Liver (tissue), 10 donors: ENCODE measurements at places on chromosomes 7 and 10. TPM values are rescaled to one million over a fixed set of nuclear protein-coding genes. Genes with fewer than 3 reads are reported as not detected.

DNA sequence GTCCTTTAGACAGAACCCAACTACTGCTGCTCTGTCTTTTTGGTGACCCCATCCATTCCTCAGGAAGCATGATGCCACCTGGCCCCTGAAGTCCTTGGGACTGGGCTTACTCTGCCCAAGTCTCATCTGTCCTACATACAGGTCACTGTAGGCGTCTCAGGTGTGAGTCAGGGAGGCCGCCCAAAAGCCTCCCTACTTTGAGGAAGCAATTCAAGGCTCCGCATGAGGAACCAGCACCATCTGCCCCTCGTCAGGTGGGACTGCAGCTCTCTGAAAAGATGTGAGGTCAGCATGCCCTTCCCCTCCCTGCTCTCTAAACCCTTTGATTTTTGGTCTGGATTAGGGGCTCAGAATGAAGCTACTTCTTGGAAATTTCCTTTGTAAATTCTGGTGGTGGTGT is 354.8 kb downstream of the CXCL12 start:
- no peaks in the 10 kb centered on the region for H3K27me3 ChIP-seq
- H3K4me3 ChIP-seq: no peak overlapping the region

DNA sequence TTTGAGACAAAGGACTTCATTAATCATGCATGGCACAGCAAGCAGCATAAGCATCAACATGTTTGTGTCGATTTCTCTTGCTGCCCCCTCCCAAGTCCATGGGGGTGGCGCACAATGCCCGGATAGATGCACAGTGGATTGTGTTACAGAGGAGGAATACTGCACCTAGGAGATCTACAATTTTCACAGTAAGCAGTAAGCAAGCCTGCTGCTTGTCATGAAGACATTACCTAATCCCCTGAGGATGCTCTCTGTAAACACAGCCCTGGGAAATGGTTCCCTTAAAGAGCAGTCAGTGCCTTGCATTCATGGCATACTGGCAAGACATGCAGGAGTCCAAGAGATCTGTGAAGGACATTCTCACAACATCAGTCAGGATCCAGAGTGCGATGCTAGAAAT is 137.7 kb downstream of the ETV1 start:
- DNase-seq: no peak
- no peaks in the 10 kb centered on the region for H3K4me1 ChIP-seq
- no peaks in the 10 kb centered on the region for H3K27me3 ChIP-seq
- no peak overlapping the region for H3K4me3 ChIP-seq
- no peaks in the 10 kb centered on the region for H3K36me3 ChIP-seq

DNA sequence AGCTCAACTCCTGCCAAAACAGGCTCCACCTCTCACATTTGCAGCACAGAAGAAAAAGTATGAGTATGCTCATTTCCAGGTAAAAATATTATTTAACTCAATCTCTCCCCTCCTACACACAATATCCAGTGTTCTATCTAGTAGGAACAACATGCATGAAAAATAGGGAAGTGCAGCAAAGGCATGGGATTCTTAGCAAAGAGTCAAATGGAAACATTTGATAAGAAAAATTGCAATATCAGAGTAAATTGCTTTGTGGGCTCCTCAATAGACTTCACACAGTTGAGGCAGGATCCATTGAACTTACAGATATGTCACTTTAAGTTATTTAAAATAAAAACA is 150.9 kb downstream of the ANK3 start:
- H3K4me1 ChIP-seq: no peaks in the 10 kb centered on the region
- no peak overlapping the region for H3K27ac ChIP-seq
- no peak overlapping the region for H3K4me3 ChIP-seq
- DNase-seq: no peak
- H3K36me3 ChIP-seq: no peaks in the 10 kb centered on the region

- H3K36me3 ChIP-seq: no peaks in the 10 kb centered on the region
- H3K4me3 ChIP-seq: no peak overlapping the region
- no peaks in the 10 kb centered on the region for H3K27me3 ChIP-seq
Measured at GRCh38 chr10:57579926-57580325, 687.8 kb downstream of the IPMK start.

Gene ADRB1
- total RNA-seq: 0.17 TPM

Gene LRMDA
- total RNA-seq: 7.9 TPM

Gene TAS2R41
- 0.25 TPM for total RNA-seq

DNA sequence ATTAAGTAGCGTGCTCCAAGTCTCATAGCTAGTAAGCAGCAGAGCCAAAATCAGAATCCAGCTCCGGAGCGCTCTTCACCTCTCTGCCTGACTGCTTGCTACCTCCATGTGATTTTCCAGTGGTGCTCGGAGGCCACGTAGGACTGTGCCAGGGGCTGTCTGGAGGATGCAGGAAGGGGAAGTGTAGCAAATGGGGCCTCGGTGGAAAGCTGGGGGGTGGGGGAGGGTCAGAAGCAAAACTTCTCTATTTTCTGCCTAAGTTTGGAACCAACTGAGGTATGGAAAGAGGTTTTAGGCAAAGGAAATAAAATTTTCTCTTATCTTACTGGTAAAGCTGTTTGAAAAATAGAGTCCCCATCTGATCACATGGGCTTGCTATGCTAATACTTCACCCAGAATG is 108.7 kb downstream of the TBXAS1 start:
- no peak for DNase-seq
- H3K27ac ChIP-seq: no peak overlapping the region
- H3K36me3 ChIP-seq: no peaks in the 10 kb centered on the region
- H3K27me3 ChIP-seq: no peaks in the 10 kb centered on the region
- no peak overlapping the region for H3K4me3 ChIP-seq
- no peaks in the 10 kb centered on the region for H3K4me1 ChIP-seq

DNA sequence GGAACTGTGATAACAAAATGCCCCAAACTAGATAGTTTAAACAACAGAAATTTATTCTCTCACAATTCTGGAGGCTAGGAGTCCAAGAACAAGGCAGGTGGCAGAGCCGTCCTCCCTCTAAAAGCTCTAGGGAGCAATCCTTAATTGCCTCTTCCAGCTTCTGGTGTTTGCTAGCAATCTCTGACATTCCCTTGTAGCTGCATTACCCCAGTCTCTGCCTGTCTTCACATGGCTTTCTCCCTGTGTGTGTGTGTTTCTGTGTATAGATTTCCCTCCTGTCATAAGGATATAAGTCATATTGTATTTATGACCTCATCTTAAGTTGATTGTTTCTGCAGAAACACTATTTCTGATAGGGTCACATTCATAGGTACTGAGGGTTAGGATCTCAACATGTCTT is 177.5 kb downstream of the WNT2 start:
- no peaks in the 10 kb centered on the region for H3K4me1 ChIP-seq
- peaks cover 7% of the 10 kb centered on the region for H3K36me3 ChIP-seq
- H3K4me3 ChIP-seq: no peak overlapping the region

- no peak overlapping the region for H3K4me3 ChIP-seq
- H3K27me3 ChIP-seq: no peaks in the 10 kb centered on the region
- no peak for DNase-seq
- no peaks in the 10 kb centered on the region for H3K36me3 ChIP-seq
- H3K4me1 ChIP-seq: peaks cover 40% of the 10 kb centered on the region
- no peak overlapping the region for H3K27ac ChIP-seq
Measured at GRCh38 chr10:71842856-71843686, 8.0 kb downstream of the PSAP start.

DNA sequence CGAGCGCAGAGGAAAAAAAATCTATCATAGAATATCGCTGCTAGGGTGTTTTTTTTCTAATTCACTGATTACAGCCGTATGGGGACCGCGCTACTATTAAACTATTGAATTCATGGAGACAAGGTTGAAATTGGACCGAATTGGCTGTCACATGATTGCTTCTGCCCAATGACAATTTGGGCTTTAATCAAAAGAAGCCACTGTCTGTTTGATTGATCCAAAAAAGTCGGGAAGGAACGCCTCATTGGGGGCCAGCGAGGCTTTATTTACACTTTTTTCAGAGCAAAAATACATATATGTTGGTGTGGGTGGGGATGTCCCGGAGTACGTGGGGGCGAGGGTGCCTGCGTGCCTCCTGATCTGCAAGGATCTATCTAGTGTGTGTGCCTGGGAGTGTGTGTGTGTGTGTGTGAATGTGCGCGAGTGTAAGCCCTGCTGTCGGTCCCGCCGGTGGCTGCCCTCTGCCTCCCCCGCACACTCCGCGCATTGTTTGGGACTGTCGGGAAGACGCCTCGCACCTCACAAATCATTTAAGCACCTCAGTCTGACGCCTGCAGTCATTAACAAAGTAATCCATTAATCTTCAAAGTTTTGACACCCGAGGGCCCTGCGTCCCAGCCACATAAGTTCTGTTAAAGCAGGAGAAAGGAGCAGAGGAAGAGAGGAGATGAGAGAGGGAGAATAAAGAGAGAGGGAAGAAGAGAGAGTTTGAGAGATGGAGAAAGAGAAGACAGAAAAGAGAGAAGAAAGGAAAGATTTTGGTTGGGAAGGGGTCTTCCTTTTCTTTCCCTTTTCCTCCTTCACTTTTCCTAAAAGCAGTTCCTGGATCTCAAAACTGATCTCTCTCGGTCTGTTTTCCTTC is at the start of gene HOXA2:
HOXA2 (minus strand) TSS at position 103 of the 862 bp plus-strand sequence. CDS start 183 bp downstream, outside the sequence.
- H3K36me3 ChIP-seq: no peaks in the 10 kb centered on the region
- H3K4me1 ChIP-seq: peaks cover 7% of the 10 kb centered on the region
- DNase-seq: no peak
- H3K27ac ChIP-seq: peak within 1 kb of the TSS; percentile 51
- no peak within 1 kb of the TSS for H3K4me3 ChIP-seq

Gene ZNF365
- total RNA-seq: not detected

Gene NT5C3A
- 9.5 TPM for total RNA-seq

- no peak for DNase-seq
- H3K4me3 ChIP-seq: no peak overlapping the region
- H3K4me1 ChIP-seq: peaks cover 19% of the 10 kb centered on the region
- peaks cover 28% of the 10 kb centered on the region for H3K36me3 ChIP-seq
- H3K27me3 ChIP-seq: no peaks in the 10 kb centered on the region
Measured at GRCh38 chr7:43636093-43636492, 53.2 kb downstream of the STK17A start.

DNA sequence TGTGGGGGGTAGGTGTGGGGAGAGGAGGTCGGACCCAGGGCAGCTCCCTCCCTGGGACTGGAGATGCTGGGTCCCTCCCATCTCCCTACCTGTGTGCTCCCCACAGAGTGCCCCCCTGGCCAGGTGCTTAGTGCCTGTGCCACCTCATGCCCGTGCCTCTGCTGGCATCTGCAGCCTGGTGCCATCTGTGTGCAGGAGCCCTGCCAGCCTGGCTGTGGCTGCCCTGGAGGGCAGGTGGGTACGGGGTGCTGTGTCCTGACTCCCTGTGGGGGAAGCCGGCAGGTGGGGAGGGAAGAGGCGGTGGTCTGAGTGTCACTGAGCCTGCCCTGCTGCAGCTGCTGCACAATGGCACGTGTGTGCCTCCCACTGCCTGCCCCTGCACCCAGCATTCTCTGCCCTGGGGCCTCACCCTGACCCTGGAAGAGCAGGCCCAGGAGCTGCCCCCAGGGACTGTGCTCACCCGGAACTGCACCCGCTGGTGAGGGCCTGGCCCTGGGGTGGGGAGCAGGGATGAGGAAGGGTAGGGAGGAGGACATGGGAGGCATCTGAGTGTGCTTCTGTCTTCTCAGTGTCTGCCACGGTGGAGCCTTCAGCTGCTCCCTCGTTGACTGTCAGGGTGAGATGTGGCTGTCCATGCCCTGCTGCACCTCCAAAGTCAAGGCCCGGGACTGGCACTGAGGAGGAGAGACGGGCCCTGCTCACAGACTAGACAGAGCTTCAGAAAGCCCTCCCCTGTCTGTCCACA is 11.7 kb upstream of the ZNF862 start:
- H3K27ac ChIP-seq: no peak overlapping the region
- no peaks in the 10 kb centered on the region for H3K27me3 ChIP-seq
- H3K4me3 ChIP-seq: no peak overlapping the region
- no peaks in the 10 kb centered on the region for H3K4me1 ChIP-seq

Gene TASOR2
- total RNA-seq: 40.3 TPM

Gene AKR1C1
- 128 TPM for total RNA-seq

Gene TSPAN33
- total RNA-seq: 29.3 TPM

Gene FAM13C
- total RNA-seq: 2.1 TPM

DNA sequence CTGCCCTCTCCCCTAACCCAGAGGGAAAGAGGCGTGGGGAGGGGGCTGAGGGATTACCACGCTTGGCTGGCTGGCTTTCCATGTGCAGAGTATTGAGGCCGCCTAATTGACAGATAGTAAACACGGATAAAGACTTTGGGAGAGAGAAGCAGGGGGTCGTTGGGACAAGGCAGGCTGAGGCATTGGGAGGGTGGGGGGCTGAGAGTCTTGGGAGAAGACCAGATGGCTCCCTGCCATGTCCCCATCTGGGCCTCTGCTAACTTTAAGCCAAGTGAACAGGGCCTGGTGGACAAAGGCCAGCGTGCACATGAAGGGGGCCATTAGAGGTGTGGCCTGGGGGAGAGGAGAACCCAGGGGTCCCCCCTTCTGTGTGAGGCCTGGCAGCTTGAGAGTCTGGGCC is 55.4 kb upstream of the MXI1 start:
- no peaks in the 10 kb centered on the region for H3K4me1 ChIP-seq
- no peak overlapping the region for H3K27ac ChIP-seq
- no peak overlapping the region for H3K4me3 ChIP-seq
- no peaks in the 10 kb centered on the region for H3K36me3 ChIP-seq

- peak overlapping the region; percentile 74 for H3K4me3 ChIP-seq
- H3K36me3 ChIP-seq: no peaks in the 10 kb centered on the region
- peak overlapping the region; percentile 78 for H3K27ac ChIP-seq
- H3K27me3 ChIP-seq: no peaks in the 10 kb centered on the region
- no peak for DNase-seq
- peaks cover 14% of the 10 kb centered on the region for H3K4me1 ChIP-seq
Measured at GRCh38 chr10:118047157-118047719, 497 bp upstream of the RAB11FIP2 start.

GRCh38 chr10:120121768-120122167 is 229.2 kb downstream of the SEC23IP start:
- DNase-seq: no peak
- H3K27ac ChIP-seq: no peak overlapping the region
- H3K4me1 ChIP-seq: no peaks in the 10 kb centered on the region
- no peaks in the 10 kb centered on the region for H3K27me3 ChIP-seq
- H3K4me3 ChIP-seq: no peak overlapping the region

Gene OR2A42
- not detected for total RNA-seq

- no peaks in the 10 kb centered on the region for H3K4me1 ChIP-seq
- DNase-seq: no peak
- no peak overlapping the region for H3K4me3 ChIP-seq
- H3K27me3 ChIP-seq: no peaks in the 10 kb centered on the region
- H3K36me3 ChIP-seq: no peaks in the 10 kb centered on the region
- H3K27ac ChIP-seq: no peak overlapping the region
Measured at GRCh38 chr10:69819716-69820506, 18.2 kb downstream of the COL13A1 start.

Gene EVX1
- total RNA-seq: not detected

Gene COL1A2
- 86.2 TPM for total RNA-seq

DNA sequence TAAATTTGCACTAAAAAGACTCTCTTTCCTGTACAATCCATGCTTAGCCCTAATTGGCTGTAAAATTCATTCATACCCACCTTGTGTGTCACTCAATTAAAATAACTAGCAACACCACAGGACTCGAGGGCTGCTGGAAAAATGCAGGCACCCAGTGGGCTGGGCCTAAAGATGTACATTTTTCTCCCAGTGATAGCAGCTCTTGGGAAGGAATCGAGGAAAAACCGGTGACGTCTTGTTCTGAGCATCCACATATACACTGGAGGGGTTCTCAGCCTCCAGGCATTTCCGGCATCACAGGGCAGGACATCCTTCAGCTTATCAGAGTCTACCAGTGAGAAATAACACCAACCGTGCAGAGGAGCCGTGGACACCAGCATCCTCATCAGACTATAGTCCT is 85.8 kb upstream of the PITRM1 start:
- no peaks in the 10 kb centered on the region for H3K36me3 ChIP-seq
- no peak overlapping the region for H3K4me3 ChIP-seq
- H3K4me1 ChIP-seq: no peaks in the 10 kb centered on the region
- DNase-seq: no peak

Gene GRK5
- total RNA-seq: 4.5 TPM

Gene OR13A1
- total RNA-seq: 0.05 TPM
